Activated CD4-positive, alpha-beta T cell treated with anti-CD3 and anti-CD28 coated beads, Interleukin-2, amount 10 ng/mL, durations not matched to agents 24 days and 14 days (primary cell): ENCODE measurements at places on chromosomes 7 and 10. TPM values are rescaled to one million over a fixed set of nuclear protein-coding genes. Genes with fewer than 3 reads are reported as not detected.

HHEX gene
- total RNA-seq: 0.19 and 0.31 TPM in 2 replicates

ZNF804B gene
- not detected in 2 replicates for total RNA-seq

TUBAL3 gene
- 0.14 TPM in 1 of 2 replicates, not detected in the other for total RNA-seq

BAMBI gene
- total RNA-seq: 0.31 and 0.44 TPM in 2 replicates

SFRP5 gene
- not detected in 2 replicates for total RNA-seq

TBX20 gene
- 0.09 and 0.24 TPM in 2 replicates for total RNA-seq

UCMA gene
- total RNA-seq: not detected in 2 replicates

CALML5 gene
- not detected in 2 replicates for total RNA-seq

BICC1 gene
- not detected in 2 replicates for total RNA-seq

TAS2R3 gene
- 1.2 and 2.2 TPM in 2 replicates for total RNA-seq

ZNF12 gene
- total RNA-seq: 17.9 and 22.8 TPM in 2 replicates

HNRNPH3 gene
- total RNA-seq: 200 and 206 TPM in 2 replicates

AFAP1L2 gene
- total RNA-seq: 3.6 and 3.9 TPM in 2 replicates

COMTD1 gene
- total RNA-seq: 37.1 and 38.1 TPM in 2 replicates

KLF14 gene
- not detected in 2 replicates for total RNA-seq

ATE1 gene
- total RNA-seq: 39.0 and 39.1 TPM in 2 replicates

SPDYE6 gene
- not detected in 2 replicates for total RNA-seq

SERPINE1 gene
- 0.33 and 0.45 TPM in 2 replicates for total RNA-seq

RAB19 gene
- 23.0 and 24.4 TPM in 2 replicates for total RNA-seq

ICA1 gene
- 0.62 and 0.72 TPM in 2 replicates for total RNA-seq

STRIP2 gene
- total RNA-seq: 86.6 and 89.6 TPM in 2 replicates

TRIM73 gene
- total RNA-seq: 3.8 and 5.8 TPM in 2 replicates

GRID2IP gene
- total RNA-seq: 0.05 TPM in 1 of 2 replicates, not detected in the other

ZNF239 gene
- 2.5 TPM in 2 replicates for total RNA-seq

MYOF gene
- total RNA-seq: 23.8 and 25.4 TPM in 2 replicates

EEPD1 gene
- total RNA-seq: 0.61 and 0.71 TPM in 2 replicates

MMP21 gene
- 0.14 TPM in 1 of 2 replicates, not detected in the other for total RNA-seq

MEIG1 gene
- not detected in 2 replicates for total RNA-seq

C7orf57 gene
- total RNA-seq: 0.14 TPM in 2 replicates

LIPN gene
- total RNA-seq: not detected in 2 replicates
